ENCODE measurements at places on chromosomes 13 and 19.
A peak's percentile ranks its signal among the peaks of the same experiment; 100 is the strongest.

- DNase-seq = no peak
Observed at GRCh38 chr19:19644054-19644388, 564 bp upstream of the GMIP start.

DNA sequence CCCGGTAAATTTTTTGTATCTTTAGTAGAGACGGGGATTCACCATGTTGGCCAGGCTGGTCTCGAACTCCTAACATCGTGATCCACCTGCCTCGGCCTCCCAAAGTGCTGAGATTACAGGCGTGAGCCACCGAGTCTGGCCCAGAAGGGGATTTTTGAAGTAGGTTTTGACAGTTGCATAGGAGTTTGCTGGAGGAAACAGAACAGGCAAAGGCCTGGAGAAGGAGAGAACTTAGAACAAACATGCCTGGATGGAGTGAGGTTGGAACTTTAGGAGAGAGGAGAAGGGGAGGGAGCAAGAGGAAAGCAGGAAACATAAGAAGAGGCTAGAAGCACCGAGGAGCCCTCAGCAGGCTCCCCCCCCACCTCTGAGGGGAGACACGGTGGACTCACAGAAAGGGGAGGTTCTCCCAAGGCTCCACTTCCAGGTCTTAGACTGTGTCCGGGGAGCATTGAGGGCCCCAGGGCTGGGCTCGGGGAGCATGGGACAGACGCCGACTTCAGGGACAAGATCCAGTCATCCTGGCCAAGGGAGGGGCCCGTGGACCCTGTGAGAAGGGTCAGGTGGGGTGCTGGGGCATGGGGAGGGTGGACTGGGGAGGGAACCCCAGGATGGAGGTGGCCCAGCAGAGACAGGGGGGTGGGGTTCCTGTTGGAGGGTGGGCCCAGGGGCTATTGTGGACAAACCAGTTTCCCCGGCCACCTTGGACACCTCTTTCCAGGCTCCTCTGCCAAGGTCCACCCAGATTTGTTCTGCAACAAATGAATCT lies 1.8 kb upstream of the FBN3 start:
- DNase-seq = no peak

GRCh38 chr19:6531163-6531955 lies 533 bp downstream of the TNFSF9 start:
- DNase-seq = no peak

- DNase-seq = no peak
Observed at GRCh38 chr13:20843166-20843565, 59.4 kb downstream of the XPO4 start.

DNA sequence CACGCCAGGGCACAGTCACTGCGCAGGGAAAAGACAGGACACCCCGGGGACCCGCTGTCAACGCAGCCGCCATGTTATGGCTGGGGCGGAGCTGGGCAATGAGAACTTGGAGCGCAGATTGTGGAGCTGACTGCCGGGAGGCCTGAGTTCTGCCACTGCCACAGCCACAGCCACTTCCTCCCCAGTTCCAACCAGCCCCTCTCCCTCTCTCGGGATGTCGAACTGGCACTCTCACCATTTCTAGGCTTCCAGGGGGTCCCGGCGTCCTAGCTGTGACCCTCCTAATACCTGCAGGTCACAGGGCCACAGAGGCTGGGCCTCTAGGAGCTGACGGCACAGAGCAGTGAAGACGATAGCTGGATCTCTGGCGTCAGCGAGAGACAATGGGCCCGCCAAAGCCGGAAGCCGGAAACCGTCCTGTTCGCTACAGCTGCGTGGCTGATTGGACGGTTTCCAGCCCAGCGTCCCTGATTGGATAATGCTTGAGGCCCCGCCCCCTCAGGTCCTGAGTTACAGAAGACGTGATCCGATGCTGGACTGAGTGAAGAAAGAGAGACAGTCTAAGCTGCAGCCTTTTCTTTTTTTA lies at the start of gene ZNF506:
TSS of gene ZNF506 (minus strand) at position 385 of the 586 bp plus-strand sequence. CDS start at position 238, 147 bp downstream.
- peak; percentile 96 for DNase-seq

DNA sequence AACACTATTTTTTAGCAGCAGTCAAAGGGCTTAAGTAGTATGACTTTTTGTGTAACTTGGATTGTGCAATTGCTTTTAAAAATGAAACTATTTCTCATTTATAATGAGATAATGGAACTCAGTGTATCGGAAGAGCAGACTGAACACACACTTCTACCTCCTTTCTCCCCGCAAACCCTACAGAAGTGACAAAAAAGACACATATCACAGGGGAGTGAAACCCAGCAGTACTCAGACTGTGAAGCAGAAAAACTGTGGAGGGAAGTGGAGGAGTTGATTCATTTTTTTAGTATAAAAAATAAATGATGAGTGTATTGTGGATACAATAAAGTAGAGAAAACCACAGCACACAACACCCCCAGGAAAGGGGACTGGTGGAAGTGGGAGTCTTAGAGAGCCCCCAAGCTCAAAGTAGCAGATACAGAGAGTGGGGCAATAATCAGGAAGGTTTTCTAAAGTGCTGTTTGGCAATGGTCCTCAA lies 9.7 kb downstream of the LPAR6 start:
- no peak for DNase-seq

DNA sequence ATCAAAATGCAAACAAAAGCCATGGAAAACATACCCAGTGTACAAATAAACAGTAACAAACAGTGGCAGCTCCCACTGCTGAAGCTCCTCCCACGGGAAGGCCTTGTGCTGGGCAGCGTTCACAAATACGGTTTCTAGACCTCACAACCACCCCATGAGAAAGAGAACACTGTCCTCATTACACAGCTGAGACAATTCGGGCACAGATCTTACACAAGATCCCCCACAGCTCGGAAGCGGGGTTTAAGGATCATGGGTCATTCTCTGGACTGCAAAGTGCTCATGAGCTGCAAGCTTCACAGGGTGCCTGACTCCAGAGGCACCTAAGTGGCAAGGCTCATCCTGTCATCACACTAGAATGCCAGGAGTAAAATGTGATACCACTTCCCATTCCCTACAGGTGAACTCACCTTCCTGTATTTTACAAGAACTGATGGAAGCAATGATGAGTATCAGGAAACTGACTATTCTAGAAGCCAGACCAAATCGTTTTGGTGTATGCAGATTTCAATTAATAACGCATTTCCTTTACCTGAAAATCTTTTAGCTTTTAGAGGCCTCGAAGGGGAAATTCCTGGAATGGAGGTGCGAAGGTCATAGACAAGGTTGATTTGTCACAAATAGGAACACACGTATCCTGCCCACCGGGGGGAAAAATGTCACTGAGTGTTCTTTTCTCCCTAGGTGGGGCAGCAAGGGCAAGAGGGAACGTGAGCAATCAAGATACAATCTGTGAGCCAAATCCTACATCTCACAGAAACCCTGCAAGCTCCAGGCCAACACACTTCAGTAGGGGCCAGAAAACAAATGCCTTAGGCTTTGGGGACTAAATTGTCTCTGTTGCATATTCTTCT lies 41.2 kb downstream of the STK24 start:
- DNase-seq = no peak

GRCh38 chr13:94305934-94306333 lies 173.5 kb downstream of the DCT start:
- DNase-seq = no peak

GRCh38 chr19:5707576-5708575 lies 12.1 kb downstream of the LONP1 start:
- DNase-seq = no peak

DNA sequence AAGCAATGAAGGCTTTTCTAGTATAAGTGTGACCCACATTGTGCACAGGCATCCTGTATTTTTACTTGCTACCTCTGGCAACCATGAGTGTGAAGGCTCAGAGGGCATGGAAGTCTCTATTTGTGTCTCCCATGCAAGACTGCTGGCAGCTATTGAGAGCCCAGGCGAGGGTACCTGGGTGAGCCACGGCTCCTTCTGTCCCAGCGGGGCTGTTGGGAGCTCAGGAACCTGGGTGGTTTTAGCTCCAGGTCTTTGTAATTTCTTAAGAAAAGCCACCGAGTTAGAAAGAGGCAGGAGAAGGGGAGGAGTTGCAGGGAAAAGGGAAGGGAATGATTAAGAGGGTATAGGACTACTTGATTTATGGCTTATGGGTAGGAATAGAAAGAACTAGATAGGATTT lies 190.4 kb upstream of the SOX1 start:
- DNase-seq = no peak

DNA sequence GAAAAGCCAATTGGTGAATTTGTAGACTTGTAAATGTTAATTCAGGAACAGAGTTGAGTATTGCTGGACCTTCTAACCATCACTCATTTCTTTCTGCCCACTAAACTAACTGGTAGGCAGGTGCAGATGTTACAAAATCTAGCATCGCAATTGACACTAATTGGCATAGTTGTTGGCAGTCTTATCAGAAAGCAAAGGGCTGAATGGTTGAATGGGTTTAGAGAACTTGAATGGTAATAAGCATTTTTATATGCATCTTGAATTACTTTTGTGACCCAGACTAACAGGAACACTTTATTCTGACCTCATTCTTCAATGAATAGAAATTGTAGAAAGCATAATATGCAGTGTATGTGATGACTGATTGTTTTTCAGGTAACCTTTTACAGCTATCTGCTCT lies 189.1 kb downstream of the GGACT start:
- no peak for DNase-seq

- DNase-seq = no peak
Observed at GRCh38 chr19:33300009-33300893, 2.1 kb downstream of the CEBPA start.
